ENCODE measurements at places on chromosomes 3 and 15.
A peak's percentile ranks its signal among the peaks of the same experiment; 100 is the strongest.

DNA sequence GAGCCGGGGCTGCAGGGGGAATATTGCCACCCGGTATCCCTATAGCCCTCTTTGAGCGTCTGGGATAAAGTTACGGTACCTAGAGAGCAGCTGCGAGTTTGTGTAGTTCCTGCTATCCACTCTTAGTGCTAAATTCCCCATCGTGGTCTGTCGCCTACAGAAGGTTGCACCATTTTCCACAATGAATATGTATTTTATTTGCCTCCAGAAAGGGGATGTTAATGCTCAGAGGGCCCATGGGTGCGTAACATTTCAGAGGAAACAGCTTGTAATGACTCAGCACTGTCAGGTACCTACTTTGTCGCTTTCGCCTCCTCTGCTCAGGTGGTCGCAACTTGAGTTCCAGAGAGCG, 1.1 kb downstream of the SLCO3A1 start:
- DNase-seq: no peak

DNA sequence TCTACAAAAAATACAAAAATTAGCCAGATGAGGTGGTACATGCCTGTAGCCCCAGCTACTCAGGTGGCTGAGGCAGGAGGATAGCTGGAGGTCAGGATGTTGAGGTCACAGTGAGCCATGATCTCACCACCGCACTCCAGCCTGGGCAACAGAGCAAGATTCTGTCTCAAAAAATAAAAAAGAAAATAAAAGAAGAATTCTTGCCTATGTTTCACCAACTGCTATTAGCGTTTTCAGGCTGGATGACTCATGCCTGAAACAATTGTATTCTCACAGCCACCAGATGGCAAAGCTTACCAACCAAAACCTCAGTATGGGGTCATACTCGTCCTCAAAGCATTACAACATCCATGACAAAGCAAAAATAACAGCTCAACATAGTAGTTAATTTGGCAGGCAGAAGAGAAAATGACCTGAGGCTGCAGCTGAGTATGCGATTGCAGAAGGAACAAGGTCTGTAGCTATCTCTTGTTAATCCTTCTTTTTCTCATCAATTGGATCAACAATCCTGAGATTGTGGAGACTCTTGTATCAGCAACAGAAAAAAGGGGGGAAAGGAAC, 52.2 kb downstream of the TP53BP1 start:
- peak; percentile 43 for DNase-seq

- no peak for DNase-seq
Measured at GRCh38 chr3:29171043-29171990, 109.6 kb upstream of the RBMS3 start.

DNA sequence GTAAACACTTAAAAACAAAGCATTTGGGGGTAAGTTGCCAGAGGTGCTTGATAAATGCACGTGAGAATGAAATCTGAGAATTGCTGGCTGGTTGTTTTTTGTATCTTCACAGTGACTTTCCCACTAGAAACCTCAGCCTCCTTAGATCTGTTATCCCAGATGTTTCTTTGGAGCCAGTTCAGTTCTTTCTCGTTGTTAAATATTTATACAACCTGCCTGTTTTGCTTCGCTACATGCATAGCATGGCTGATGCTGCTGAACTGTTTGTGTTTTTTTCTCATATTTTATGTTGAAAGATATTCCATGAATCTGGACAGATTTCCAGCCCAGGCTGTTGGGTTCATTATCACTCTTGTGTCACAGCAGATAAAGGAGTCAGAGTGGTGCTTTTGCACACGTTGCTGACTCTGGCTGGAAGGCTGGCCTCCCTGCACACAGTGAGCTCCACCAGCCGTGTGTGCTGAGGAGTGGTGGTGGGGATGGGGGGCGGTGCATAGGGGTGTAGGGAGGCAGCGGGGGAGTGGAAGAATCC, 80.2 kb downstream of the ARNT2 start:
- DNase-seq: no peak

DNA sequence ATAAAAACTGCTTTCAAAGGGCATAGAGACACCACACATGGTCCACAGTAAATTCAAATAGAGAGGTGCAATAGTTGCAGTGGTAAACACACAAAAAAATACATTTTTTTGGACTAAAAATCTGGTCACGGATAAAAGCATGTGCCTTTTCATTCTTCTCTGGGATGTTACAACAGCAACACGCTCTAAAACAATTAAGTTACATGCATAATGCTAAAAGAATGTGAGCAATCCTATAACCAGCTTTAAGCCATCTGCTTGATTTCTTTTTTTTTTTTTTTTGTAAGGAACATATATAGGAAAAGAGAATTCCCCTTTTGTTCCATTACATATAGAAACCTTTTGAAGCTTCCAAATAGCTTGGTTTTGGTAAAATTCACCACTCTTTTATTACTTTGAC, 20.0 kb downstream of the WNT5A start:
- DNase-seq: no peak

DNA sequence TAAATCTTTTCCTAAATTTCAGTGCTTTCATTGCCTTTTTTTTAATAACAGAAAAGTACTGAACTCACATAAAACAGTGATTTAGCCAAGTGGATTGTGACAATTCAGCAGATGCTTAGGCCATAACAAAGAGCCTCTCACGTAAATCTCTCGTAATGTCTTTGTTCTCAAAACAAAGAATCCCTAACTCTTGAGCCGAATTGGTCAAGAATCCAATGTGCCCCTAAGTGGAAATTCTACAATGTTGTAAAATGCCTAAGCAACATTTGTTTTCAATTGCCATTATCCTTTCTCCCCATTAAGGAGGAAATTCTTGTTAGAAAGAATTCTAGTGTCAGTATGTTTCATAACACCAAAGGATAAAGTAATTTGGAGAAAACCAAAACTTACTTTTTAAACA, 235.7 kb upstream of the THBS1 start:
- DNase-seq: no peak

DNA sequence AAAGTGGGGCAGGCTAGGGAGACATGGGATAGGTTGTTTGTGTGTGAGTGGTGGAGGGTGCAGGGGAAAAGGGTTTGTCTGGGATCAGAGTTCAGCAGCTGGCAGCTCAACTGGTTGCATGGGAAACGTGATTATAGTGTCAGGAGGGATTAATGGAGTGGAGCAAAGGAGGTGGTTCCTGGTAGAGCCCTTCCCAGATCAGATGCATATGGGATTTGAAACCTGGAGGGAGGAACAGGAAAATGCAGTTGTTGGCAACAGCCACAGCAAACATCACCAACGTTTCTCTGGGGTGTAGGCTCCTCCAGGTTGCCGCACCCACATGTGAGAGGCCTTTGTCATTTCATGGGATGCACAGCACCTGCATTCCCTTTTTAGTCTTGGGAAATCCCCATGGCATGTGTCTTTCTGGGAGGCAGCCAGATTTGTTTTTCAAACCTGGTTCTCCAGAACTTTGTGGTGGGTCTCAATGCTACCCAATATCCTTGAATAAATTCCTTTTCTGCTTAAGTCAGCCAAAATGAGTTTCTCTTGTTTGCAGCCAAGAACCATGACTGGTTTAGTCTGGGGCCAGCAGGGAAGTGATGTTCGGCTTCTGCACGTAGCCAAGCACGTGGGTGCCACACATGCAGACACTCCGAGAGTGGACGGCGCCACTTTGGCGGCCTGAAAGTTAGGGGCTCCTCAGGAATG, 61.3 kb downstream of the BDH1 start:
- DNase-seq: no peak

GRCh38 chr3:122514123-122515019, at the start of gene KPNA1:
Gene KPNA1 (minus strand): TSS chr3:122514939. CDS start chr3:122496565, 18,374 bp downstream.
- peak; percentile 82 for DNase-seq

DNA sequence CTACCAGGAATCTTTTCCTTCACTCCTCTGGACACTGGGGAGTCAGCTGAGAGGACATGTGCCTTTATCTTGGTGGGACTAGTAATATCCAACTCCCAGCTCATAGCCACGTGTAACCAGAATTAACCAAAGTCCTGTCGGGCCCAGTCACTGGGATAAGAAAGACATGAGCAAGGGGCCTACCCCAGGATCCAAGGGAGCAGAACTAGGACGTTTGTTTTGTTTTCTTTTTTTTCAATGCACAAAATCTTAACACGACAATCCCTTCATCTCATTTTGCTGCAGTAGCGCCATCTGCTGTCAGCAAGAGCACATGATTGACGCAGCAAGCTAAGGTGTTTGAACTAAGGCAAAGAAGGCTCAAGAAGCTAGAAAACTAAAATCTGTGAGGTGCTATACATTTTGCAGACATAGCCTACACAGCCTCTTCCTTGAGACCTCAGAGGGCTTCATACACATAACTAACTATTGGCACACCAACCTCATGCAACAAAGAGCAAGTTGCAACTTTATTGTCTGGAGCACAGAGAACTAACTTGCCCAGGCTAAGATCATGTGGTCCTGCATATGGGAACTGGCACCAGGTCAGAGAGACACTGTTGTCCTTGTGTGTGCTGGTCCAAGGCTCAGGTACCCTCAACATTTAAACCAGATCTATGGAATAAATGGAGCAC, 43.6 kb downstream of the RLBP1 start:
- DNase-seq: peak; percentile 65

DNA sequence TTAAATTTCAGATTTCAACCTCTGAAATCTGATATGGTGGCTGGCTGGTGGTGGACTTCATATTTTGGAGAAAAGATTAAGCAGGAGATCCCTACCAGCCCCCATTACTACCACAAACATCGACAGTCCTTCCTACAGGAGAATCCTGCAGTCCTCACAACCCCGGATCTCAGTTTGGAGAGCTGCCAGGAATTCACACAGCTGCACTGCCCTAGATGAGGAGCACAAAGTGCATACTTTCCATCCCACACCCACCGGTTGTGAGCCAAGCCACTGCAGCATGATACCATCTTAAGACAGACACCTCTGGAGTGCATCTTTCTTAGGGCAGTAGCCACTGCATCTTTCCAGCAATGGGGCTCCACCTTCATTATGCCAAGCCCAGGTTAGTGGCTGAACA, 185.5 kb upstream of the GPR149 start:
- DNase-seq: no peak

GRCh38 chr3:30308131-30308530, 298.3 kb upstream of the TGFBR2 start:
- no peak for DNase-seq

DNA sequence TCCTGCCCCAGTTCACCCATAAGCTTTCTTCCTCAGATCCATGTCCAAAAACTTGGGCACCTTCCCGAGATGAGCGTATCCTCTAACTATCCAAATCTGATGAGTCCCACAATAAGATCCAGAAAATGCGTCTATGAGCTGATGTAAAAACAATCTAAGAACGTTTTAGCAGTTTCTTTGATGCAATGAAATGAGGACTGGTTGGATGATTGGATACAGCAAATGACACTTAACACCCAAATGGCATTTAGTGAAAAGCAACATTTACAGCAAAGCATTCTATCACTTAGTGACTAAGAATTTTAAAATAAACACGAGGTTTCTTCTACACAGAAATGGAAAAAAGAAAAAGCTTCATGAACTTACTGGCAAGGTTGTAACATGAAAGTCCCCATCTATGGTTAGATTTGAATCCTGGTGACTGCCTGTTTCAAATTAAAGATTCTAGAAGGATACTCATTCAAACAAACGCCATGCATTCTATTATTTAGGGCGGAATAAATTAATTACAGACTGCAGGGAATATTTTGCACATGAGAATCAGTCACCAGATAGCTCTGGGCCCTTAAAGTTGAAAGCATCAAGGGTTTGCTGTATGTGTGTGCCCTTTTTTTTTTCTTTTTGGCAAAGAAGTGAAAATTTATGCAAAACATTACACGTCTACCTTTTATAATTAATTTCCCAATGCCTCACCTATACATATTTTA, 598.6 kb downstream of the FOXP1 start:
- DNase-seq: no peak

- no peak for DNase-seq
Measured at GRCh38 chr15:80581976-80582375, 113.1 kb upstream of the ABHD17C start.

DNA sequence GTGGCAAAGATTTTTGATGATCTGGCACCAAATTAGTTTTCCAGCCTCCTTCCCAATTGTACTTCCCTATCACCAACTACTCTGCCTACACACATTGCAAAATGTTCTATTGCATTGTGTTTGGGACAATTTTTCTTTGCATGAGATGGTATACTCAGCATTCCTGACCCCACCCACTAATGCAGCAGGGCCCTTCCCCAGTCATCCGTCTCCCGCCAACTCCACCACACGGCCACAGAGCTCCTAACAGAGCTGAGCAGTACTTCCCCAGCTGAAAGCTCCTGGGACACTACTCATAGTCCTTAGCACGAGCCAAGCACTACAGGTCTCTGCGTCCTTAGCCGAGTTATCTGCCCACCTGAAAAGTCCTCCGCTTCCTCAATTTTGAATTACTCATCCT, 34.2 kb downstream of the TXNRD3 start:
- no peak for DNase-seq

DNA sequence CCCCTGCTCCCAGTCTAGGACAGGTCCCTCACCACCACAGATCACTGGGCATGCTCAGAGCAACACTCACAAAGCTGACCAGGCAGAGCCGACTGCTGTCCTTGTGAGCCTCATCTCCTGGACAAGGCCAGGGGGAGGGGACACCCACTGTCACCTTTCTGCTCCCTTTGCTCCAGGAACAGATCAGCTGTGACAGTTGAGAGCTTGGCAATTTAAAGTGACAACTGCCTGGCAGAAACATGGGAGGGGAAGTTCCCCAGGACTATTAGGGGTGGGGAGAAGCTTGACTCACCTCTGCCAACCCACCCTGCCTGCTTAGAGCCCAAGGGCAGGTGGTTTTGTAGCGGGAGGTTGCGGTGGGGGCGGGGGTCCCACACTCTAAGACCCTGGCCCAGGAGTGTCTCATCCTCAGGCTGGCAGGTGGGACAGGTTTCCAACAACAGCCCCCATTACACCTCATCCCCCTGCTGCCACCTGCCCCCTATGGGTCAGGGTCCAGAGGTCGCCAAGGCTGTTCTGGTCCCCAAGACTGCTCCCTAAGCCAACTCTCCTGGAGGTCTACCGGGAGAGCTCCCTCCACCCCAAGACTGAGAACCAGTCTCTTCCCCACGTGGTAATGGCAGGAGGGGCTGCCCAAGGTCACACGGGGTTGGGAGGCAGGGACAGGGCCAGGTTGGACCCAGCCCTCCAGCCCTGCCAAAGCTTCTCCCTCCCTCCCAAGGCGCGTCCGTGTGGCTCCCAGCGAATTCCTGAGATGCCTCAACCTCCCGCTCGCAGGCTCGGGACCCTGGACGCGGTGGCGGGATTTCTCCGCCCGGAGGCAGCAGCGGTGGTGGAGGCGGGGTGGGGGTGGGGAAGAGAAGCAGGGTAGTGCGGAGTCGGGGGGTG, 80.4 kb downstream of the IQSEC1 start:
- no peak for DNase-seq

GRCh38 chr3:106428565-106428994, 559.8 kb upstream of the CBLB start:
- no peak for DNase-seq

GRCh38 chr3:114308830-114309229, 15.0 kb downstream of the TIGIT start:
- no peak for DNase-seq

GRCh38 chr3:37198996-37199395, 24.6 kb upstream of the LRRFIP2 start:
- DNase-seq: no peak

DNA sequence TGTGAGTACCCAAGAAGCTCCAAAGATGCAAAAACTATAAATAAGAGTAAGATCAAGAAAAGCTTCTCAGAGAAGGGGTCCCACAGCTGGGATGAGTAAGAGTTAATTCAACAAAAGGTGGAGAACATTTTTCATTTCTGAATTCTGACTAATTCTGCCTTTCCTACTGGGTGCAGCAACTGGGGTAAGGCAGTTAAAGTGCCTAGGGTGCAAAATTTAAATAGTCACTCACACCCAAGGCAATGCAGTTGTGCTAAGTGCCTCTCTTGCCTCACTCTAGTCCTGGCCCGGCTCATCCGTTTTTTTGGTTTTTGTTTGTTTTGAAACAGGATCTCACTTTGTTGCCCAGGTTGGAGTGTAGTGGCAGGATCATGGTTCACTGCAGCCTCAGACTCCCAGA, 240.2 kb downstream of the TP63 start:
- no peak for DNase-seq
